NCI-H2171 (cell line): ENCODE measurements at places on chromosomes 7 and 10.

GRCh38 chr7:20651960-20652544 is 36.6 kb downstream of the ABCB5 start:
- no peak for DNase-seq

- no peak for DNase-seq
Observed at GRCh38 chr10:100615241-100615640, 79.5 kb downstream of the HIF1AN start.

DNA sequence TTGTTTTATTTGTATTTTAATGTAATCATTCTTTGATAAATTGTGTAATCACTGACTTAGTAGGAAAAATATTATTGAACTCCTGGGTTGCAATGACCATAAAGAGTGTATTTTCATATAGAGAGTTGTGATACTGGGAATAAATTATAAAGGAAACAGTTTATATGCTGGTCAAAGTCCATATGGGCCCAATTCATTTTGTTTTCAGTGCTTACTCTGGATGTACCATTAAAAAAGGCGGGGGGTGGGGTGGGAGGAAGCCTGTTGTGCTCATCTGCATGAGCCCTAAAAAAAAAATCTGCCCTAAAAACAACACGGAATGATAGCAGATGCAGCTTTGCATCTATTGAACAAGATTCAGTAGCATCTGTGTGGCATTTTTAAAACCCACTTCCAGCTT is 114.2 kb downstream of the BTRC start:
- DNase-seq: no peak

- no peak for DNase-seq
Observed at GRCh38 chr10:85317827-85318226, 989.4 kb downstream of the CCSER2 start.

GRCh38 chr7:2251841-2252771 is 10.1 kb downstream of the NUDT1 start:
- DNase-seq: no peak

GRCh38 chr7:105210721-105211205 is 178.0 kb downstream of the SRPK2 start:
- DNase-seq: no peak

DNA sequence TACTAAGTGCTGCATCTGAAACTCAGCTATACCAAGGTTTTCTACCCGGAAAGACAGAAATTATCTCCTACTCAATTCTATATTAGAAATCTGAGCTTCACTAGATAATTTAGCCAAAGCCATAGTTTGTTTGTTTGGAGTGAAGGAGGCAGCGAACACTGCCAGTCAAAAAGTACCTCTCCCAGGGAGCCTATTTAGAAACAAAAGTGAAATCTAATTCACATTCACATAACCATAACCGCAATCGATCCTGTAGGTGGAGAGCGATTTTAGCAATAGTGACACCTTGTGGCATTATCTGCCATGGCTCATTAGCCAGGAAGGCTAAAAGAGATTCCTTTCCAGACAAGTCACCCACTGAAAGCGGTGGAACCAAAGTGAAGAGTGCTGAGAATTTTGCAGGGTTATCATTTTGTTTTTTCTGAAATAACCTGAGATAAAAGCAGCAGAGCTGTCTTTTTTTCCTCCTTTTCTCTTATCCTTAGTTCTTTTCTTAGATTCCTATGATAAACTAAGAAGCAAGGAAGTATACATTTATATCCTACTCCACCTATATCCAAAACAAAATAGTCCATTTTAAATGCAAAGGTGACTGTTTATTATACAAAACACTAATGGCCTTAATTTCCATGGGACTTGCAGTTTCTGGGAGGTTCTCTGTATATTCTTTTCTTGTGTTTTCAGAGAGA is 83.7 kb upstream of the BET1 start:
- DNase-seq: peak; percentile 40

DNA sequence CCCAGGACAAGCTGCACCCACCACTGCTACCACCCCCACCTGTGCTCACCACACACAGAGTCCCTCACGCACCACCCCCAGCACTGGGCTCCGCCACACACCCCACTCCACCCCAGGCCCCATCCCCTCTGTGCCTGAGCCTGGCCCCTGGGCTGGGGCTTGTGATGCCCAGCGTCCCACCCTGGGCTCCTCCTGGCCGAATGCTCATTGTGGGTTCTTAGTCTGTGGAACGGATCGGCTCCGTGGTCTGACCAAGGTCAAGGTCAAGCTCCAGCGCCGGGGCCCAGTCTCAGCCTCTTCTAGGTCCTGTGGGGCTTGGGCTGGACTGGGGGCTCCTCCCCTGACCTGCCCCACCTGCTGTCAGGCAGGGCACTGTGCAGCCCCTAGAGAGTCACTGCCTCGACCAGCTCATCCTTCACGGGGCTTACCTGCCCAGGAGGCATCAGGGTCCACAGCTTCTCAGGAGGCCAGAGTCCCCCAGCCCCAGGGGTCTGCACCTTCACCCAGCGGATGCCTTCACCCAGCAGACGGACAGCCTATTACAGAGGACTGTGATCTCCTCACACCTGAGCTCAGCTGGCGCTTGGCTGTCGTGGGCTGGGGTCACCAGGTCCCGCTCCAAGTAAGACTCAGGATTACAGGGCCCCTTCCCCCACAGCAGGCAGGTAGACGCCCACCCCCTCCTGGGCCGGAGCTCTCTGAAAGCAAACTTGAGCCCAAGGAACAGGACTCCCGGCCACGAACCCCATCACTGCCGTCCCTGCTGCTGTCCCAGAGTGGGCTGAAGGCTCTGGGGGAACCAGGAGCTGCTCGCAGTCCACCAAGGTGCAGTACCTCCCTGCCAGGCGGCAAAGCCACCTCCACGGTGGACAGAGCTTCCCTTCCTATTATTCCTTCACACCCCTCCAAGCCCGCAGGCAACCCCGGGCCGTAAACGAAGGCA is 15.3 kb upstream of the UTF1 start:
- no peak for DNase-seq

- no peak for DNase-seq
Observed at GRCh38 chr7:117937049-117937752, 64.0 kb upstream of the CTTNBP2 start.

GRCh38 chr10:67782530-67782929 is 55.5 kb downstream of the DNAJC12 start:
- no peak for DNase-seq

GRCh38 chr10:70478191-70479164 is at the start of gene PALD1:
Gene PALD1 (plus strand): TSS chr10:70478767. CDS start chr10:70525952, 47,185 bp downstream.
- DNase-seq: peak; percentile 39

- DNase-seq: no peak
Observed at GRCh38 chr10:93820434-93820833, 62.7 kb downstream of the LGI1 start.

DNA sequence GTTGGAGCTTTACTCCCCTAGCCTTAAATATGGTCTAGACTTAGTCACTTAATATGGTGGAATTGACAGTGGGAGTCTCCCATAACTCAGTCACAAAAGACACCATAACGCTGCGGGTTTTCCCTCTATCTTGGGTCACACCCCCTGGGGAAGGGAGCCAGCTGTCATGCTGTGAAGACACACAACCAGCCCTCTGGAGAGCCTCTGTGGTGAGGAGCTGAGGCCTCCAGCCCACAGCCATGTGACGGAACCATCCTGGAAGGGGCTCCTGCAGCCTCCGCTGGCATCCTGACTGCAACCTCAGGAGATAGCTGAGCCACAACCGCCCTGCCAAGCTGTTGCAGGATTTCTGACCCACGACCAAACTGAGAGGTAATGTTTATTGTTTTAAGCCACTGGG is 37.9 kb downstream of the PAXIP1 start:
- no peak for DNase-seq

DNA sequence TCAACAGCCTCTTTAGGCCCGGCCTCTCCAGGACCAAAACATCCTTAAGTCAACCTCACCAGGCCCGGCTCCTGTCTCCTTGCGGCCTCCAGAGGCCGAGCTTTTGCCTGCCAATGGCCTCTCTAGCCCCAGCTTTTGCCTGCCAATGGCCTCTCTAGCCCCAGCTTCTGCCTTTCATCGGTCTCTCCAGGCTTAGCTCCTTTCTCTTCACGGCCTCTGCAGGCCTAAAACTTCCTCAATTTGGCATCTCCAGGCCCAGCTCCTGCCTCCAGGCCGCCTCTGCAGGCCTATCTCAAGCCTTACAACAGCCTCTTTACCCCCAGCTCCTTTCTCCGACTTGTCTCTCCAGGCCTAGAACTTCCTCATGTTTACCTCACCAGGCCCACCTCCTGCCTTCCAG is 15.7 kb upstream of the TMEM248 start:
- no peak for DNase-seq

DNA sequence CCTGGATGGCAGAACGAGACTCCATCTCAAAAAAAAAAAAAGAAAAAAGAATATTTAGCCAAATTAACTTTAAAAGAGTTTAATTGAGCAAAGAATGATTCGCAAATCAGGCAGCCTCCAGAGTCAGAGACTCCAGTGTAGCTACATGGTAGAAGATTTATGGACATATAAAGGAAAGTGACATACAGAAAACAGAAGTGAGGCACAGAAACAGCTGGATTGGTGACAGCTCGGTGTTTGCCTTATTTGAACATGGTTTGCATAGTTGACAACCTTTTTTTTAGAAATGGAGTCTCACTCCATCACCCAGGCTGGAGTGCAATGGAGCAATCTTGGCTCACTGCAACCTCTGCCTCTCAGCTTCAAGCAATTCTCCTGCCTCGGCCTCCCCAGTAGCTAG is 35.2 kb upstream of the TNS3 start:
- DNase-seq: no peak

- no peak for DNase-seq
Observed at GRCh38 chr10:81179805-81180452, 642.2 kb downstream of the SH2D4B start.

DNA sequence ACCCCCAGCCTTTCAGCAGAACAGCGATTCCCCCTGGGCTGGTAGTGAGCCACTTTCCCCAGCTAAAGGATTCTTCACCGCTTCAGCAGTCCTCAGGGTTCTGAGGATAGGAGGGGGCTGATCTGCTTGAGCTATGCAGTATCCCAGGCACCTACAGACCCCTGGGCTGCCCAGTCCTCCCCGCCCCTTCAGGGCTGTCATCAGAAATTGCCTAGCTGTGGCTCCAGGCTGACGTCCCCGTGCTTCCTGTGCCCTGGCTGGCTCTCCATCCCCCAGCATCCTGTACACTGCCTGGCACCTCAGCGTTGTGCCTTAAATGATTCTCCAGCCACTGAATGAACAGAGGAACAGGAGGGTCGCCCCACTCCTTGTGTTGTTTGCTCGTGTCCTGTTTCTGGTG is 38.4 kb upstream of the CDH23 start:
- no peak for DNase-seq

- no peak for DNase-seq
Observed at GRCh38 chr7:157613575-157614322, 276.9 kb downstream of the DNAJB6 start.

DNA sequence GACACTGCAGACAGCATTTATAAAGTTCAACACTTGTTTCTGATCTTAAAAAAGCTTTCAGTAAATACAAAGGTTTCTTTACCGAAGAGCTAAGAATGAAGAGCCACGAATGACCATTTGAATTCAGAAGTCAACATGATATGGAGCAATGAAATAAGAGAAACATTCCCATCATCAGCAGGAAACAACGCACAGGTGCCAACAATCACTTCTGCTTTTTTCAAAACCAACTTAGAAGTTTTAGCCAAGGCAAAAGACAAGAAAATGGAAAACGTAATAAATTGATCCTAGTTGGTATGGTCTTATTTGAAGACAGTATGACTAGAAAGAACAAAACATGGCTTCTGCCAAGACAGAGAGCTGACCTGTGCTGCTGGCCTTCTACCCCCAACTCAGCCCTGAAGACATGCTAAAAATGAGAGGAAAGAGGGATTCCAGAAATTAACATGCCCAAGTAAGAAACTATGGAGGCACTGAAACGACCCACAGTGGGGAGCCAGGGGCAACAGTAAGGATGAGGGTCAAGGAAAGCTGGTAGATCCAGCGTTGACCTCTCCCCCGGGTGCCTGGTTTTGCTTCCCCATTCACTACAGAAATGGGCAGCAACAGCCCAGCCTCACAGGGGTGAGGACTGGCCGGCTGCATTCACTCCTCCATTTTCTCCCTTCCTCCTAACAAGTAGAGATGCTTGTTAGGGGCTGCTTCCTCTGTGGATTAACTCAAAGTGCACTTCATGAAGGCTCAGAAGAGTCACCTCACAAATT is 30.1 kb downstream of the VPS41 start:
- DNase-seq: no peak

- no peak for DNase-seq
Observed at GRCh38 chr7:94933256-94933990, 26.0 kb downstream of the PPP1R9A start.

GRCh38 chr10:62992145-62992721 is 140.9 kb upstream of the NRBF2 start:
- no peak for DNase-seq

- DNase-seq: no peak
Observed at GRCh38 chr7:95045236-95045923, 138.0 kb downstream of the PPP1R9A start.

GRCh38 chr7:134302120-134302519 is 14.6 kb downstream of the SLC35B4 start:
- no peak for DNase-seq

- DNase-seq: peak; percentile 5
Observed at GRCh38 chr10:21753497-21754270, 219.7 kb downstream of the MLLT10 start.
